ENCODE measurements at places on chromosomes 16 and 17.
A peak's percentile ranks its signal among the peaks of the same experiment; 100 is the strongest.

DNA sequence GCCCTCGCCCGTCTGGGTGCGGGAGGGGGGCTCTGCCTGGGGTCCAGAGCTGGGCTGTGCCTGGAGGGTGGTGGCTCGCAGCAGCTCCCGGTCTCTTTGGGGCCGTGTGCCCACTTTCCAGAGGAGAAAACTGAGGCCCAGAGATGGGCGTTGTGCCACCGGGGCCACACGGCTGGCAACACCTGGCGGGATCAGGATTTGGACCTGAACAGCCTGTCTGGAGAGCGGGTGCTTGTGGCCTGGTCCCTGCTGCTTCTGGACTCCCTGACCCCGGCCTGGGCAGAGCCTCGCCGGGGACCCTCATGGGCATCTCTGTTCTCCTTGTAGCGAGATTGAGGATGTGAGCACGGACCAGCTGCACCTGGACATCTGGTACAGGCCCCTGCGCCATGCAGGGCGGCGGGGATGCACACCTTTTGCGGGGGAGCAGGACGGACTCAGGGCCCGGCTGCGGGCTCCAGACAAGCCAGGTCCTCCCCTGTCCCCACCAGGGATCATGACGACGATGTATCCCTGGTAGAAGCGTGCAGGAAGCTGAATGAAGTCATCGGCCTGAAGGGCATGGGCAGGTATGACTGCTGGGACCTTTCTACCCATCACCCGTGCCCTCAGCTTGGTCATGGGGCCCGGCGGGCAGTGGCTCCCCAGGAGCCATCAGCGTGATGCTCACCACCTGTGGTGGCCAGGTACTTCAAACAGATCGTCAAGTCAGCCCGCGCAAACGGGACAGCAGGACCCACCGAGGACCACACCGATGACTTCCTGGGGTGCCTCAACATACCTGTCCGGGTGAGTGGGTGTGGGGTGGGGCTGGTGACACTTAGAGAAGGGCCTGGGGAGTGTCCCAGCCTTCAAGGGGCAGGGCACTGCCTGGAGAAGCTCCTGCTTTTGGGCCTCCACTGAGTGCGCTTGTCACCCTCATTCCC lies 8.3 kb downstream of the BAIAP3 start:
- no peak for DNase-seq

- DNase-seq: no peak
Observed at GRCh38 chr17:40872416-40872815, 5.4 kb upstream of the KRT12 start.

DNA sequence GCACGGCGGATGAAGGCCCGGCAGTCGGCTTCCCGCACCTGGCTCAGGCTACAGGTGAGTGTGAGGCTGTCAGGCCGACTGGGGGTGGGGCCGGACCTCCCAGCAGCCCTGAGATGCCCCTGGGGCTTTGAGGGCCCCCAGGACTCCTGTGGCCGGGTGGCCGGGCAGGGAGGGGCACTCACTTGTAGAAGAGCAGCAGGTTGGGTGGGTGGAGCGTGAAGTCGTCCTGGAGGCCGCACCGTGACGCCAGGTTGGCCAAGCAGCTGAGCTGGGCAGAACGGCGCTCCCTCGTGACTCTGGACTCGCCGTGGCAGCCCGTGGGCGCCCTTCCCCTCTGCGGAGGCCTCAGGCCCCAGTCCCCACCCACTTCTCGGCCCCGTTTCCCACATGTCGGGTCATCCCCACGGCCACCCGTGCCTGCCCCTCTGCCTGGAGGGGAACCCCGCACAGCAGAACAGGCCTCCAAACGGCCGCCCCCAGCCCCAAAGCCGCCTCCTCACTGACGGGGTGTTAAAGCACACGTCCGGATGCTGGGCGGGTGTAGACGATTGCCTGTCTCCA lies 12.9 kb downstream of the RPUSD1 start:
- DNase-seq: no peak

DNA sequence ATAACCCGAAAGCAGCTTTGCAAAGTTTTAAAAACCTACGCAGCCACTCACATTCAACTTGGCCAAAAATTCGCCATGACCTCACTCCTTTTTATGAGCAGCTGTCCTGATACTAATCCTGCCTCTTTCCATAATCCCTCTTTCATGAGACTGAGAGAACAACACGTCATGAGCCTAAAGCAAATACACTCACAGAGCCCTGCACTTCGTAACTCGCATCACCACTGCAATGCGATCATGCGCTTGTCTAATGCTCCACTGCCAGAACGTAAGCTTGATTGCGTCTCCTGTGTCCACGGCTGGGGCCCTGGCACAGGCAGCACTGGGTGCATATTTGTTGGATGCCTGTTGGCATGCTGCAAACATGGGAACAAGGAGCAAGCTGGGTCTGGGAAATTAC lies 36.2 kb downstream of the CDRT4 start:
- DNase-seq: no peak

- no peak for DNase-seq
Observed at GRCh38 chr16:2026461-2027023, at the start of gene NHERF2. Gene NHERF2 (plus strand): TSS chr16:2026902. CDS start chr16:2027006, 104 bp downstream.

GRCh38 chr17:17685775-17686291 lies 4.6 kb downstream of the RAI1 start:
- DNase-seq: no peak

DNA sequence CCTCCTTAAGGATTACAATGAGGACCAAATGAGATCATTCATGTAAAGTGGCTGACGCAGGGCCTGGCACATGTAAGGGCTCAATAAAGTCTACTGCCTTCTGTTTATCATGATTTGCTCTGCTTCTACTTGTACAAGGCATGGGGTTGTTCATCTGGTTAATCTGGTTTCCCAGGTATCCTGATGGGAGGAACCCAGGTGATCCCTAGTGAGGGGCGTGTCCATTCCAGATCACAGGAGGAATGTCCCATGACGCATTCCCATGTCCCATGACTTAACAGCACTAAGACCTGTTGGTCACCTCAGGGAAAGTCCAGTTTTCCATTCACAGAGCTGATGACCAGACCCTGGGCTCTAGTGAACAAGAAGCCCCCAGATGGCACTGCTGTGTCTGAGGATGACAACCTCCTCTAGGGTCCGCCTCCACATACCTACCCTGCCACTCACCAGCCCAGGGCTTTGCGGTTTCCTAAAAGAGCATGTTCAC lies 11.5 kb upstream of the TPPP3 start:
- DNase-seq: no peak

GRCh38 chr17:27550291-27550930 lies 80.6 kb upstream of the LGALS9 start:
- no peak for DNase-seq

DNA sequence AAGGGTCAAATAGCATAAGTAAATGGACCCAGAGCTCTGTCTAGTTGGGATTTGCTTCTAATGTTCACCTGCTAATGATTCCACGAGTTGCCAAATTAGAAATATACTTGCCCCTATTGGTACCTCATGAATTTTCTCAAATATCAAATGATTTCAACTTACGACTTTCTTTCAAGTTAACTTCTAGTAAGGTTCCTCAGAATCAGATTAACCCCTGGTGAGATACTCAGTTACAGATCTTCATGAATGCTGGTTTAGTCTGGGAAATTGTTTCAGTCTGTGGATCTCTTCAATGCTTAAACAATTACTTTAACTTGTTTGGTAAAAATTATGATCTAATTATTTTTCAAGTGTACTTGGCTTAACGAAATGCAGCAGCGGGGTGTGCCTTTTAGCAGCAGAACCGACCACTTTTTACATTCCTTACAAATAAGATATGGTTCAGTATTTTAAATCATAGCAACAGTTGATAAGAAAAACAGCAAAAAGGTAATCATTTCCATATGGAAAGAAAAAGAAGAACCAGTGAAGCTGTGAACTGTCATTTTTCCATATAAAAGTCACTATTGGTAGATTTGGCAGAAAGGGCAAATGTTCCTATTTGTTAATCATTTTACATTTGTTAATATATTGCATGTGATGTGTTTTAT lies 34.5 kb downstream of the TUBD1 start:
- DNase-seq: no peak

DNA sequence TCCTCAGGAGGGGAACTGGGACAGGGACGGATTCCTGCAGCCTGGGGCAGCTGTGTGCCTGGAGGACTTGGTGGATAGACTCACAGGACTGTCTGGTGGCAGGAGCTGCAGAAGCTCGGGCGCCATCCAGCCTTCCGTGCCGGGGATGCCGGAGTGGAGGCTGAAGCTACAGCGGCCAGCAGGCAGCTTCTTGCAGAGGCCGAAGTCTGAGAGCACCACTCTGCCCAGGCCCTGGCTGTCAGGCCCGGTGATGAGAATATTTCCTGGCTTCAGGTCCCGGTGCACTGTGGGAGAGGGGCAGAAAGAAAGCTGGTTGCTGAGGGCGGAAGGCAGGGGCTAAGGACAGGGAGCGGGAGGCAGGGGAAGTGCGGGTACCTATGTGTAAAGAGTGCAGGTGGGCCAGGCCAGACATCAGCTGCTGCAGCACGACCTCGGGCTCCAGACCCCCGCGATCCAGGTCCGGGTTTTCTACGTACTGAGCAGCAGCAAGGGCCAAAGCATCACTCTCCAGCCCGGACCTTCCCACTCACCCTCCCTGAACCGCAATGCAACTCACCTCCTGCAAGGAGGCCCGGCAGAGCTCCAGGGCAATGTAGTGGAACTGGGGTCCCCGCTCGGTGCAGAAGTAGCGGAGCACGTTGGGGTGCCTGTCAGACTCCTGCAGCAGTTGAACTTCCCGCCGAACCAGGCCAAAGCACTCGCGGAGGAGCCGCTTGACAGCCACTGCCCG lies 16.1 kb downstream of the PLK1 start:
- peak; percentile 58 for DNase-seq

DNA sequence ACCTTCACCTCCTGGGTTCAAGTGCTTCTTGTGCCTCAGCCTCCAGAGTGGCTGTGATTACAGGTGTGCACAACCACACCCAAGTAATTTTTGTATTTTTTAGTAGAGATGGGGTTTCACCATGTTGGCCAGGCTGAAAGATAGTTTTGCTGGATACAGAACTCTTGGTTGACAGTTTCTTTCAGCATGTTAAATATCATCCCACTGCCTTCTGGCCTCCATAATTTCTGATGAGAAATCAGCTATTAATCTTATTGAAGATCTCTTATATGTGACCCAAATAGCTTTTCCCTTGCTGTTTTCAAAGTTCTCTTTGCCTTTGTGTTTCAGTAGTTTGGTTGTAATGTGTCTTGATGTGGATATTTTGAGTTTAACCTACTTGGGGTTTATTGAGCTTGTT lies 50.3 kb upstream of the BRD7 start:
- no peak for DNase-seq

DNA sequence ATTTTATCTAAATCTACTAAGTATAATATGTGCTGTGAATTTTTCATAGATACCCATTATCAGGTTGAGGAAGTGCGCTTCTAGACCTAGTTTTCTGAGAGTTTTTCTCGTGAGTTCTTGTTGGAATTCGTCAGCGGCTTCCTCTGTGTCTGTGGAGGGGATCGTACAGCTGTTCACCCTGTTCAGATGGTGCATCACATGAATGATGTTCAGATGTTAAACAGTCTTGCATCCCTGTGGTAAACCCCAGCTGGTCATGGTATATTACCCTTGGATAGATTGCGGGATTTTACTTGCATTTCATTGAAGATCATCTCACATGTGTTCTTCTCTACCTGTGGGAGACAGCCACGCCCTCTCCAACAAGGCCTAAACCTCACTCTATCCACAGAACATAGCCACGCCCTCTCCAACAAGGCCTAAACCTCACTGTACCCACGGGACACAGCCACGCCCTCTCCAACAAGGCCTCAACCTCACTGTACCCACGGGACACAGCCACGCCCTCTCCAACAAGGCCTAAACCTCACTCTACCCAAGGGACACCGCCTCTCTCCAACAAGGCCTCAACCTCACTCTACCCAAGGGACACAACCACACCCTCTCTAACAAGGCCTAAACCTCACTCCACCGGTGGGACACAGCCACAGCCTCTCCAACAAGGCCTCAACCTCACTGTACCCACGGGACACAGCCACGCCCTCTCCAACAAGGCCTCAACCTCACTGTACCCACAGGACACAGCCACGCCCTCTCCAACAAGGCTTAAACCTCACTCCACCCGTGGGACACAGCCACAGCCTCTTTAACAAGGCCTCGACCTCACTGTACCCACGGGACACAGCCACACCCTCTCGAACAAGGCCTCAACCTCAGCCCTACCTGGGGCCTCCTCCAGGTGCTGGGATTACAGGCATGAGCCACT lies 180.2 kb upstream of the CHMP6 start:
- no peak for DNase-seq

GRCh38 chr16:50802961-50803360 lies 61.1 kb downstream of the CYLD start:
- no peak for DNase-seq

GRCh38 chr17:72244494-72244893 lies 123.7 kb downstream of the SOX9 start:
- DNase-seq: no peak

Measured in neuronal stem cell (in vitro differentiated cells).